SW 1271 (cell line): ENCODE measurements at places on chromosomes 12 and 14.

- DNase-seq = no peak
Observed at GRCh38 chr14:83883732-83884131, 1646.2 kb upstream of the FLRT2 start.

DNA sequence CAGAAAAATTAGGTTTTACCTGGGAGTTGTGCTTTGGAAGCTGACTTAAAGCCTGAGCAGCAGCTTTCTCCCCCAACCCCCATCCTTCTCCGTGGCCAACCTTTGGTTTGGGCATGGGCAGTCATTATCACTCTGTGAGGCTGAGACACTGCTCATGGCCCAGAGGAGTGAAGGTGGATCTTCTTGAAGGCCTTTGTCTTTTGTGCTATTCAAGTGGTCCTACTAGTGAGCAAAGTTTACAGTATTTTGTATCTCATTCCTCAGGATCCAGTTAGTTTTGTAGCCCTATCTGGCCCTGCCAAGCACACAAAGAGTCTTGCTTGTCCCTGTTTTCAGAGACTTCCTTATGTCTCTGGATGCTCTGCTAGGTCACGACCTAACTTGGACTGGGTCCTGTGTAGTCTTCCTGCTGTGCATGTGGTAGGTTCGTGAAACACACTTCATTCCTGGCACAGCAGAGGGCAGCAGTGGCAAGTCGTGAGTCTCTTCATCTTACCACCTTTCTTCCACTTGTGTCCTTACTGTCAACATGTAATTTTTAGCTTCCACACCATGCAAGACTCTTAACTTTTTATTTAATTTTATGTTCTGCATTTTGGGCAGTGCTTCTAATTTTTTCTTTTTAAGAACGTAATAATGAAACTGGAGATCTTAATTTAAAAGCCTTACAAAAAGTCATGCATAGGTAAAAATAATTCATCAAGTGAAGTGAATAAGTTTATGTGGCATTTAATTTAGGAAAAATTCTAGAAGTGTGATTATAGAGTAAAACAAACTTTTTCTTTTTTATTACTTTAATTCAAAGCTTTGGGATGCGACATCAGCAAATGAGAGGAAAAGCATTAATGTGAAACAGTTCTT is 53.7 kb downstream of the APAF1 start:
- peak; percentile 34 for DNase-seq

DNA sequence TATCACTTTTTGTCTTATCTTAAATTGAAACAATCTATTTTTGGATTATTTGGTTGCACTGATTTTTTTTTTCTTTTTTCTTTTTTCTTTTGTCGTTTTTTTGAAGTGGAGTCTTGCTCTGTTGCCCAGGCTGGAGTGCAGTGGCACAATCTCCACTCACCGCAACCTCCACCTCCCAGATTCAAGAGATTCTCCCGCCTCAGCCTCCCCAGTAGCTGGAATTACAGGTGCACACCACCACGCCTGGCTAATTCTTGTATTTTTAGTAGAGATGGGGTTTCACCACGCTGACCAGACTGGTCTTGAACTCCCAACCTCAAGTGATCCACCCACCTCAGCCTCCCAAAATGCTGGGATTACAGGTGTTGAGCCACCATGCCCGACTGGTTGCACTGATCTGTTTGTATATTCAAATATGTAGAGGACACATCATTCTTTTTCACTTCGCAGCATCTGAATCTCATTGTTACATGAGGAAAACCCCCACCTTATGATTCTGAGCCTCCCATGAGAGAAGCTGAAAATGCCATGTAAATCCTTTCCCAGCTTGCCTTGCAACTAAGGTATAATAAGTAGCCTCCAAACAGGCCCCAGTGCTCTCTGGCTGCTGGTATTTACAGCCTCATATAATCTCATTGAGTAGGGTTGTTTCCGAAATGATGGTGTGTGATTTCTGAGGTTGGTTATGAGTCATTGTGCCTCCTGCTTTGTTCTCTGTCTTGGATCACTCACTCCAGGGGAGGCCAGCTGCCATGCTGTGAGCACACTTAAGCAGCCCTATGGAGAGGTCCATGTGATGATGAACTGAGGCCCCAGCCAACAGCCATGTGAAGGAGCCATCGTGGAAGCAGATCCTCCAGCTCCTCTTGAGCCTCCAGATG is 5.2 kb upstream of the HSP90B1 start:
- DNase-seq = no peak

DNA sequence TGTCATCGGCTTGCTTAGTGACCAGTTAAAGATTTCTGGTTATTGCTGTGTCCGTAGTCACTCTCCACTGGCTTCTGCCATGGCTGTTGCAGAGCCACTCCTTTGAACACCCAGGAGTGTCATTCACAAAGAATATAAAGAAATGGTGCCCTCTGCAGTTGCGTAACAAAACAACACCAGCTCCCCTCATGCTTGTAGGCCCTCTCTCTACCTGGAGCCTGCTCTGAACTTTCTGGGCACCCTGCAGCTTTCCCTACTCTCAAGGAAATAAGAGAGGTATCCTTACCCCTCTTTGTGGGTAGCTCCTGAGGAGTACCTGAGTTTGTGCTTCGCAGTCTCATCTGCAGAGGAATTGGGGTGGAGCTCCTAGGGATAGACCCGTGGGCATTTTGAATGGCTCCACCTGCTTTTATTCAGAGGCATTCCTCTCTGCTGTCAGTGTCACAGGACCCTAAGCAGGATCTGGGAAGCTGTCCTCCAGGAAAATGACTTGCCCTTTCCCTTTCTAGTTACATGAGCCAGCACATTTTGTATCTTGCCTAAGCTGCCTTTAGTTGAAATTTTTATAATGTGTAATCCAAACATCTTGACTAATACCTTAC is 97.2 kb upstream of the TMEM260 start:
- no peak for DNase-seq

DNA sequence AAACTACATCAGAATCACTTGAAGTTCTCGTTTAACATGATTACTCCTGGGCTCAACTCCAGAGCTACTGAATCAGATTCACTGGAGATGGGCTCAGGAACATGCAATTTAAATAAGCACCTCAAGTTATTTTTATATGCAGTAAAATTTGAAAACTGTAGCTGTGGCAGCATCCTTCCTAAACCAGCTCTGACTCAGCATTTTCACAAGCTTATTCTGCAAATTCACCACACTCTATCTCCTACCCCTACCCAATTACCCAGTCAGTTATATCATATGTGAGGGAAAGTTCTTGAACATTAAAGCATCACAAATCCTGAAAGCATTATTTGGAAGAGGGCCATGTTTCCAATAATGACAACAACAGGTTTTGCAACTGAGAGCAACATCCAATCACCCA is 24.2 kb upstream of the LRRC9 start:
- no peak for DNase-seq

DNA sequence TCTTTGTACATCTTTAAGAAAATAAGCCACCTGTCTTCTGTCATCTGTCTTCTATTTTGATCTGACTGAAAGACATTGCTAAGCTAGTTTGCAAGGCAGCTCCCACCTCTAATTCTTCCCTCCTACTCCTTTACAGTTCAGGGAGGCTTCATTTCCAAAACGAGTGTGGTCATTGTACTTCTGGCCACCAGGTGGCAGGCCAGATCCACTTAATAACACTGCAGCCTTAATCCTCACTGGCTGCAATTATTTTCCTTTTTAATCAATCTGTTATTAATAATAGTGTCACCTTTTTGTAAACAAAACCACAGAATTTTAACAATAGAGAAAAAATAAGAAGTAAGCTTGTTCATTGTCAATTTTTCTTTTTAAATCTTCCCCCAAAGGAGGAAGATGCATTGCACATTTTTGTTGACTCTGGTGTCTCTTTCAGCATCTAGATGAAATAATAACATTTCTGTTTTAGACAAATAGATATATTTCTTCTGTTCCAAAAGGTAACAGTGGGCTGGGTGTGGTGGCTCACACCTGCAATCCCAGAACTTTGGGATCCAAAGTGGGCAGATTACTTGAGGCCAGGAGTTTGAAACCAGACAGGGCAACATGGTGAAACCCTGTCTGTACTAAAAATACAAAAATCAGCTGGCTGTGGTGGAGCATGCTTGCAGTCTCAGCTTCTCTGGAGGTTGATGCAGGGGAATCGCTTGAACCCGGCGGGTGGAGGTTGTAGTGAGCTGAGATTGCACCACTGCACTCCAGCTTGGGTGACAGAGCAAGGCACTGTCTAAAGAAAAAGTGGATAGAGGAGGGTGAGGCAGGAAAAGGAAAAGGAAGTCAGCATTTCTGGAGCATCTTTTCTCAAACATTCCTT is 23.3 kb downstream of the GABARAPL1 start:
- DNase-seq = peak; percentile 70

DNA sequence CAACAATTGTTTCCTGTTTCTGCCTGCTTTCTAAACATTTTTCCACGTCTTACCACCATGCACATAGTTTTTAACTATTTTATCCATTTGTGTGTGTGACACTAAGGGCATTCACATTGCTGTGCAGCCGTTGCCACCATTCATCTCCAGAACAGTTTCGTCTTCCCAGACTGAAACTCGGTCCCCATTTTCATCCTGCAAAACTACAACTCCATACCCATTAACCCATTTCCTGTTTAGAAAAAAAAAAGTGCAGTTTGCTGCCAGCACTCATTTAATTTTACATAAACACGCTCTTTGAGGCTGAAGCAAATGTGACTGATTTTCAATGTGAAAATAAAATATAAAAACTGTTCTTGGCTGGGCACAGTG is 15.5 kb downstream of the UBC start:
- DNase-seq = no peak

DNA sequence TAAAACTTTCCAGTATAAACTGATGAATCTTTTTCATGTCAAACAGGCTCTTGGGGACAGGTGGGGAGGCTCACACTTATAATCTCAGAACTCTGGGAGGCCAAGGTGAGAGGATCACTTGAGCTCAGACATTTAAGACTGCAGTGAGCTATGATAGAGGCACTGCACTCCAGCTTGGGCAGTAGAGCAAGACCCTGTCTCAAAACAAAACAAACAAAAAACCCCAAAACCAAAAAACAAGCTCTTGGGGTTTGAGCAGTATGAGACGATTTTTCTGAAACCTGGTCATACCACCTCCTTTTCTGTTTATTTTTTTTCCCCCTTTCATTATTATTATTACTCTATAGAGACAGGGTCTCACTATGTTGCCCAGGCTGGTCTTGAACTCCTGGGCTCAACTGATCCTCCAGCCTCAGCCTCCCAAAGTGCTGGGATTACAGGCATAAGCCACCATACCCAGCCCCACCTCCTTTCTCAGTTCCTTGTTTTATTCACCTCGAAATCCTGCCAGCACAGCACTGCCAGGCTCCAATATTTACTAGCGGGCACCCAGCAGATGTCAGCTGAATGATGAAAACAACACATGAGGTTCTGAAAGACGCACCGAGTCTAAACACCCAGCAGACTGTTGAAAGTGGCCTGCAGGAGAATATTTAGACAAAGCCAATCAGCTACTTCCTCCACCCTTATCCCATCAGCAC is 19.5 kb upstream of the CDK17 start:
- DNase-seq = no peak

DNA sequence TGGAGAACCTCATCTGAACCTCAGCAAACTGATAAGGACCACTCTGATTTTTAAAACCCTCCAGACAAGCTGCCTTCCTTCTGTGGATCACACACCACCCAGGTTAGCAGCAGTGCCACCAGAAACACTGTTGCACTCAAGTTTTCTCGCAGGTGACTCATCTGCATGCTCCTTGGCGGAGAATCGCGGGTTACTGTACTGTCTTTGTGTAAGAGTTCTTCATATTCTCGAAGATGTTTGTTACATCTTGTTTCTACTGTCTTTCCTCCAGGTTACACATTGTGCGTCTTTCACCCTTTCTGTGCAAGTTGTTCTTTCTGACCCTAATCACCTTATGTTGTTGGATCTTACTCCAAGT is 331.2 kb downstream of the CACNA1C start:
- no peak for DNase-seq

DNA sequence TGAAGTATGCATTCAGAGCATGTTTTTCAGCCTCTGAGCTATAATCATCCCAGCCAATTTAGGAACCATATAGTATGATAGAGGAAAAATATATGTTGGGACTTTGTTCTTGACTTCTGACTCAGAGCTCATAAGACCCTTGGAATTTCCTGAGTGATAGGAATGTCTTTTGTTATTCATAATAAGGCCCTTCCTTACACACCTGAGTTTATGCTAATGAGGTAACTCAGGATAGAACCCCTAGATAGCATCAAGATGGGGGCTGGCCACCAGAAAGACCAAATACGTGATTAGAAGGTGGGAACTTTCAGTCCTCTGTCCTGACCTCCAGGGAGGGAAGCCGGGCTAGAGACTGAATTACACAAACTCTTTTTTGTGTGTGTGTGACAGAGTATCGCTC is 32.4 kb upstream of the PLEK2 start:
- DNase-seq = no peak

DNA sequence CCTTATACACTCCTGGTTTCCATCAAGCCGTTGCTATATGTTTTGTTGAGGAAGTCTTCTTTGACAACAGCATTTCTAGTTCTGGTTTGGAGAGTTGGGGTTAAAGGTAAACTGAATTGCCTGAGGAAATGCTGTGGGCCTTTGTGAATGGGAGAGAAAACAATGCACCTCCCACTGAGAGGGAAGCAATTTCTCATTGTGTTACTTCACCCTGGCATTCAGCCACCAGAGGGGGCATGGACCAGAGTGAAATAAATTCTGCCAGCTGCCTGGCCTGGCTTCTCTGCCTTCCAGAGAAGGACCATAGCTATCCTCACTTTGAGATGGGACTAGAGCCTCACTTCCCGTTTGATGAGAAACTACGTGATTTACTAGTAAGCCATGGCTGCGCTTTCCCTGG is 475.3 kb downstream of the EGLN3 start:
- peak; percentile 18 for DNase-seq
